Progenitor cell of endocrine pancreas (in vitro differentiated cells): ENCODE measurements at places on chromosomes 2 and 18. TPM values are rescaled to one million over a fixed set of nuclear protein-coding genes. Genes with fewer than 3 reads are reported as not detected.

- peaks cover 1% of the 10 kb centered on the region for H3K36me3 ChIP-seq
- DNase-seq, result no peak
- H3K27me3 ChIP-seq, result no peaks in the 10 kb centered on the region
- peaks cover 14% of the 10 kb centered on the region for H3K4me1 ChIP-seq
- peak overlapping the region; percentile 59 for H3K27ac ChIP-seq
- no peak overlapping the region for H3K4me3 ChIP-seq
Measured at GRCh38 chr2:218332920-218333645, 23.6 kb upstream of the CATIP start.

DNA sequence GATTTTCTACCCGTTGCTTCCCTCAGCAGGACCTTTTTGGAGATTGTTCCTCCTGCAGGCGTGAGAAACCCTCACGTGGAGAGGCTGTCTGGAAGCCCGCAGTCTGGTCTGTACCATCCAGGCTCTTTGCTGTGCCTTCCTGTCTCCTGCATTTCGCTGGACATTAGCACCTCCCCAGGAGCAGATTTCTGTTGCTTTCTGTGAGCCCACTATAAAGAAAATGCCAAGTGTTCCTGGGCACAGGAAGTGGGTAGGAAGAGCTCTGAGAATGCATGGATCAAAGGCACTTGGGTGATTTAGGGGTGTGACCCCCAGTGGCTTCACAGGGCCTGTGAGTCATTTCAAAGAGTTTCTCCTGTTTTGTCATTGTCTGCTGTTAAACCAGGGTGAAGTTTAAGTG, 27.3 kb downstream of the SPTBN1 start:
- H3K4me3 ChIP-seq, result no peak overlapping the region
- H3K36me3 ChIP-seq, result peaks cover 12% of the 10 kb centered on the region
- no peak for DNase-seq
- H3K27me3 ChIP-seq, result no peaks in the 10 kb centered on the region
- H3K4me1 ChIP-seq, result peaks cover 11% of the 10 kb centered on the region

- peaks cover 34% of the 10 kb centered on the region for H3K4me1 ChIP-seq
- no peak for DNase-seq
- H3K4me3 ChIP-seq, result no peak overlapping the region
- no peaks in the 10 kb centered on the region for H3K27me3 ChIP-seq
- H3K36me3 ChIP-seq, result peaks cover 1% of the 10 kb centered on the region
Measured at GRCh38 chr18:55354795-55355194, 233.2 kb downstream of the TCF4 start.

- DNase-seq, result no peak
- H3K4me1 ChIP-seq, result no peaks in the 10 kb centered on the region
- H3K27ac ChIP-seq, result peak overlapping the region; percentile 23
- no peaks in the 10 kb centered on the region for H3K27me3 ChIP-seq
- H3K4me3 ChIP-seq, result no peak overlapping the region
- H3K36me3 ChIP-seq, result peaks cover 66% of the 10 kb centered on the region
Measured at GRCh38 chr2:108460345-108461037, 11.5 kb downstream of the GCC2 start.

DNA sequence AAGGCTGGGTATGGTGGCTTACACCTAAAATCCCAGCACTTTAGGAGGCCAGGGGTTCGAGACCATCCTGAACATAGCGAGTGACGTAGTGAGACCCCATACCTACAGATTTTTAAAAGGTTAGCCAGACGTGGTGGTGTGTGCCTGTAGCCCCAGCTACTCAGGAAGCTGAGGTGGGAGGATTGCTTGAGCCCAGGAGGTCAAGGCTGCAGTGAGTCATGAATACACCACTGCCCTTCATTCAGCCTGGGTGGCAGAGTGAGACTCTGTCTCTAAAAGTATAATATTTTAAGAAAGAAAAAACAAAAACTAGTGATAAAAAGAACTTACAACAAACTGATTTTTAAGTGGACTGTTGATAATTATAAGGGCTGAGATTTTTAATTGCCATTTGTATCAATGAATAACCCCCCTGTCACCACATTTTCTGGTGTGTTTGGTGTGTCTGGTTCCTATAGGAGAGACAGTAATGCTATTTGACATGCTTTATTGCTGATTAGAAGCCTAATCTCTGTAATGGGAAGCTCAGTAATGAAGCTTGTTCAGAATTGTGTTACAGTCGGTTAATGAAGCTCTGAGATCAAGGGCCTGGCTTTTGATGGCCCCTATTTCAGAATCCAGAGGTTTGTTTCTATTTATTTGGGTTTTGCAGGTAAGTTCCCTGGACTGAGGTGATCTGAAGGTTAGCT, 147.0 kb downstream of the NEDD4L start:
- no peak overlapping the region for H3K4me3 ChIP-seq
- peaks cover 21% of the 10 kb centered on the region for H3K4me1 ChIP-seq

DNA sequence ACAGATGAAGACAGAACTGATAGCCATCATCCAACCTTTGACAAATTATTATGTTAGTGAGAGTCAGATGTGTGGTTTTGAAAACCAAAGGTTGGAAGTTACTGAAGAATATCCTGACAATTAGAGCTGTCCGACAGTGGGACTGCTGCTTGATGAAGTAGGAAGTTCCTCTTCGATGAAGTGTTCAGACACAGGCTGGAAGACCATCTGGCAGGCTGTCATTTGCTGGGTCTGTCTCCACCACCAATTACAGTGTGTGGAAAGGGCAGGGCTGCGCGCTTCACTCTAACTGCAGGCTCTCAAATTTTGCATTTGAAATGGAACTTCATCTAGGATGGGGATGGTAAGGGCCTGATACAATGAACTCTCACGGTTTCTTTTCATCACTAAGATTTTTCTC, 313.8 kb downstream of the PIK3C3 start:
- H3K27me3 ChIP-seq, result no peaks in the 10 kb centered on the region
- peaks cover 3% of the 10 kb centered on the region for H3K4me1 ChIP-seq
- DNase-seq, result no peak
- H3K4me3 ChIP-seq, result no peak overlapping the region

- H3K4me3 ChIP-seq, result no peak overlapping the region
- no peak overlapping the region for H3K27ac ChIP-seq
- peaks cover 8% of the 10 kb centered on the region for H3K27me3 ChIP-seq
- no peaks in the 10 kb centered on the region for H3K36me3 ChIP-seq
- DNase-seq, result no peak
Measured at GRCh38 chr2:21644266-21644665, 520.5 kb downstream of the TDRD15 start.

DNA sequence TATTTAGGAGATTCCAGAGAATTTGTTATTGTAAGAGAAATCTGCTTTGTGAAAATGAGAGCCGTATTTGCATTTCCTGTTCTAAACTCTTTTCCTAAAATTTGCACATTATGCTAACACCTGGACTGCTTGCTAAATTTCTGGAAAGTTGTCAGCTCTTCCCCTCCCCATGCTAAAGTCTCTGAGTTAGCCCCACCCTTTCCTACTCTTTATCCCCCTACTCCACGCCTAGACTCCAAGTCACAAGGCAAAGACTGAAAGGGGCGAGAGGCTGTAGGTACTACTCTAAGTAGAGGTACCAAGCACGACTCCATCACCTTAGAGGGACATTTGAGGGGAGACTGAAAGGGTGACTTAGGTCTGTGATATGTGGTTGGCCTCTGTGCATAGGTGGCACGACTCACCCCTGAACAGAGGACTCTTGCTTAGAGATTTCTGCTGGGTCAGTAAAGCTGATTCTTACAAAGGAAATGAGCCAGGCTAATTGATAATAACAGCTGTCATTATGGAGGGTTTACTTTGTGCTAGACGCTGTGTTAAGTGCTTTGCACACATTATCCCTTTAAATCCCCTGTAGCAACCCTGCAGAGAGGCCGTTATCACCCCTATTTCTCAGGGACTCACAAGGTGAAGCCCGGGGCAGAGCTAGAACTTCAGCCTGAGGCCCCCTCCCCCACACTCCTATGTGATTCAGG, 373.5 kb downstream of the EN1 start:
- no peak overlapping the region for H3K4me3 ChIP-seq
- H3K27ac ChIP-seq, result no peak overlapping the region
- no peaks in the 10 kb centered on the region for H3K36me3 ChIP-seq
- no peak for DNase-seq
- H3K4me1 ChIP-seq, result peaks cover 16% of the 10 kb centered on the region

DNA sequence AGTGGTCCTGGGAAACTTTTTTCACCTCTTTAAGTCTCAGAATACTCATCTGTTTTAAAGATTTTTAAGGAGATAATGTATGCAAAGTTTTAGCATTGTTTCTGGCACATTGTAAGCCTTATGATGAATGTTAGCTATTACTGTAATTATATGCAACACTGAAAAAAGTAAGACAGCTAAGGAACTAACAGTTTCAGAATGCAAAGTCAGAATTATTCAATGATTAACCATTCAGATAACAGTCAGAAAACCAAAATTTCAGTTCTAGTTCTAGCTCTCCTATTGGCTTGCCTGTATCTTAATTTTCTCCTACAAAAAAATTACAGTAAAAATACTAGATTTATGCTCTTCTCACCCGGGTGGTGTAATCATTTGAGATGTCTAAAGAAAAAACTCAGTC, 101.1 kb downstream of the SLC4A10 start:
- no peak overlapping the region for H3K4me3 ChIP-seq
- no peak for DNase-seq
- H3K36me3 ChIP-seq, result no peaks in the 10 kb centered on the region
- H3K27ac ChIP-seq, result no peak overlapping the region

DNA sequence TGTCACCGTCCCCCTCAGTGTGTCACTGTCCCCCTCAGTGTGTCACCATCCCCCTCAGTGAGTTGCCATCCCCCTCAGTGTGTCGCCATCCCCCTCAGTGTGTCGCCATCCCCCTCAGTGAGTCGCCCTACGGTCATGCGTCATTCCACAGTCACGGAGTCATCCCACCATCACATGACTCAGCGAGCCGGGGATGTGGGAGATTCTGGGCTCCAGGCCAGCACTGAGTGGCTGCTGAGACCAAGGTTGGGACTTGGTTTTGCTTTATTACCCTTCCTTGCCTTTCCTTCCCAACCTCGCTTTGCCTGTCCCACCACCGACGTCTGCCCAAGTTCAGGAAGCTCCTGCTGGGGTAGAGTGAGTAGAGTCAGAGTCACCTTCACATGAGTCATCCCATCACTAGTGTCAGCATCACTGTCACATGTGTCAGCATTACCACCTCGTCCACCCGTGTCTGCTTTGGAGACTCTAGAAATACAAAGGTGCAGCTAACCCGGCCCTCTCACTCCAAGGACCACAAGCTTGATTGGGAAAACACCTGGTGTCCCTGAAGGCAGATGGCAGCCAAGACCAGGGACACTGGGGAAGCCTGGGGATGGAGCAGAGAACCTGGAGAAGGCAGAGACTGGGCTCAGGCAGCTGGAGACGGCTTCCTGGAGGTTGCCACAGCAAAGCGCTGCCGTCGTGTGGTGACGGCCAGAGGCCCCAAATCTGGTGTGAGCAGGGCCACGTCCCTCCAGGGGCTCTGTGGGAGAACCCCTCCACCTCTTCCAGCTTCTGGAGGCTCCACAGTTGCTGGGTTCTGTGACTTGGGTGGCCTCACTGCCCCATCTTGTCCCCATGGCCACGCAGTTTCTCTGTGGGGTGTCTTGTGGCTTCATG, 485.2 kb upstream of the SALL3 start:
- H3K27ac ChIP-seq, result no peak overlapping the region
- no peak for DNase-seq
- H3K4me1 ChIP-seq, result no peaks in the 10 kb centered on the region
- H3K36me3 ChIP-seq, result peaks cover 2% of the 10 kb centered on the region
- H3K27me3 ChIP-seq, result peaks cover 3% of the 10 kb centered on the region

- no peaks in the 10 kb centered on the region for H3K36me3 ChIP-seq
- no peak overlapping the region for H3K27ac ChIP-seq
- H3K4me1 ChIP-seq, result no peaks in the 10 kb centered on the region
Measured at GRCh38 chr2:125169022-125169763, 1144.1 kb downstream of the CNTNAP5 start.

DNA sequence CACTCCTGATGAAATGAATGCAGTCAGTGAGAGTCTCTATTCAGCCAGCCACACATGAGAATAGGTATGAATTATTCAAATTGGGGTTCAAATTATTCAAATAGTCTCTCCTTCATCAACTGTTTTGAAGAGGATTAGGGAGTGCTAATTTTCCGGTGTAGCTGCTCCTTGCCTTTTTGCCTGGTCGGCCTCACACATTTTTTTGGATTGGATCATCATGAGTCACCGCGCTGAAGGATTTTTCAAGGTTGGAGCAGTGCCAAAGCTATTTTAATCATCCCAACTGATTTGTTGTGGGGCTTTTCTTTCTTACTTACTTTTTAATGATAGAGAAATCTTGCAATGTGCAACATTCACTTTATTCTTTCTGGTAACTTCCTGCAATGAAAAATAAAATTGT, 2.4 kb upstream of the DTNA start:
- DNase-seq, result no peak
- no peaks in the 10 kb centered on the region for H3K36me3 ChIP-seq
- no peak overlapping the region for H3K27ac ChIP-seq
- H3K4me3 ChIP-seq, result no peak overlapping the region
- no peaks in the 10 kb centered on the region for H3K27me3 ChIP-seq
- H3K4me1 ChIP-seq, result peaks cover 10% of the 10 kb centered on the region

DNA sequence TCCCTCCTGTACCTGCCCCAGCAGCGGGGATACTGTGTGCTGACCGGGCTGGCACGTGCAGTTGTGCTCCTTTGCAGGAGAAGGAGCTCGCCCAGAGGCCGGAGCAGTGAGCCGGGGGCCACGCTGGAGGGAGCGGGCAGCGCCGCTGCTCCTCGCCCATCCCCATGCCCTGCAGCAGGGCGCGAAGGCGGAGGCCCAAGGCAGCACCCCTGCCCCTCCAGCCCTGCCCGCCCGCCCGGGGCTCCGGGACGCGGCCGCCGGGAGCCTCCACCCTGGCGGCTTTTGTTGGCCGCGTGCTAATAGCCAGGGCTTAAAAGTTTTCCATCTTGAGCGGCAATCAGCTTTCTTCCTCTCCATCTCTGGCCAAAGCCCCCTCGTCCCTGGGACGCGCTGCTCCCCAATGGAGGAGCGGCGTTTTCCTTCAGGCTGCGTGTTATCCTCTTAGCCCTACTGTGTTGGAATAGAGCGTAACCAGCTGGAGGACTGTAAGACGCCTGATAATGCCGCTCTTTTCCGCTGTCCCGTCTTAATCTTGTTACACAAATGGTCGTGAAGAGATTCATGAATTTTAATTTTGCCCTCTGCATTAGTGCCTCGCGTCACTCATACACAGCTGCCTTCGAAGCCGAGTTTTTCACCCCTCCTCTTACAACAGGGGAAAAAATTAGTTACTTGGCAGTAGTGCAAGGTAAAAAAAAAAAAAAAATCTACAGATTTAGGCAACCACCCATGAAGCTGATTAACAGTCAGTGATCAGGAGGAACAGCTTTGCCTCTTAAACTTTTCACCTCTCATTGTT, 172.9 kb upstream of the SIX3 start:
- H3K4me3 ChIP-seq, result no peak overlapping the region
- H3K4me1 ChIP-seq, result peaks cover 1% of the 10 kb centered on the region
- peaks cover 55% of the 10 kb centered on the region for H3K27me3 ChIP-seq
- no peak overlapping the region for H3K27ac ChIP-seq
- H3K36me3 ChIP-seq, result peaks cover 1% of the 10 kb centered on the region

- peak overlapping the region; percentile 79 for H3K27ac ChIP-seq
- H3K36me3 ChIP-seq, result no peaks in the 10 kb centered on the region
- H3K4me3 ChIP-seq, result peak overlapping the region; percentile 19
- H3K4me1 ChIP-seq, result peaks cover 35% of the 10 kb centered on the region
Measured at GRCh38 chr2:201440182-201440581, 11.1 kb downstream of the TRAK2 start.

GRCh38 chr2:55026202-55026601, 24.0 kb downstream of the RTN4 start:
- no peak overlapping the region for H3K27ac ChIP-seq
- no peaks in the 10 kb centered on the region for H3K27me3 ChIP-seq
- H3K36me3 ChIP-seq, result no peaks in the 10 kb centered on the region
- no peak overlapping the region for H3K4me3 ChIP-seq
- H3K4me1 ChIP-seq, result peaks cover 5% of the 10 kb centered on the region

The HAAO gene
- 14.5 and 16.7 TPM in 2 replicates for total RNA-seq

The INO80C gene
- 30.0 and 31.6 TPM in 2 replicates for total RNA-seq

The TUBA4B gene
- total RNA-seq, result not detected in 2 replicates

The IL1R2 gene
- total RNA-seq, result not detected in 2 replicates

The ITGB6 gene
- total RNA-seq, result 6.7 and 7.0 TPM in 2 replicates

The ANKRD30BL gene
- total RNA-seq, result not detected in 2 replicates

The ASB18 gene
- not detected in 2 replicates for total RNA-seq

The MRPS9 gene
- total RNA-seq, result 42.3 and 42.8 TPM in 2 replicates
